ENCODE measurements at places on chromosomes 4 and X.

DNA sequence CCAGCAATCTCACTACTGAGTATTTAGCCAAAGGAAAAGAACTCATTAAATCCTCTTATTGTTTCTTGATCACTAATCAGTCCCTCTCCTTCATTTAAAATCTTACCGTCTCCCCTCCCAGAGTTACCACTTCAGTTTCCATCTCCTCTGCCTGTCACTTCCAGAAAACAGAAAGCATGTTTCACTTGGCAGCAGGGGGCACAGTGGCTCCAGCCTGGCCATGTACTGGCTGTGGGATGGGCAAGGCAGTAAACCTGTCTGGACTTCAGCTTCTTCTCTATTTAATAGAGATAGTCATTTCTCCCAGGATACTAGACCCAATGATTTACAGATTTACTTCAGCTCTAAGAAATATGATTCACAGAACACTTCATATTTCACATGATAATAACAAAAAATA lies 63.2 kb downstream of the CD40LG start:
- DNase-seq, result peak; percentile 35

GRCh38 chr4:186714006-186714675 lies 9.5 kb downstream of the FAT1 start:
- DNase-seq, result no peak

DNA sequence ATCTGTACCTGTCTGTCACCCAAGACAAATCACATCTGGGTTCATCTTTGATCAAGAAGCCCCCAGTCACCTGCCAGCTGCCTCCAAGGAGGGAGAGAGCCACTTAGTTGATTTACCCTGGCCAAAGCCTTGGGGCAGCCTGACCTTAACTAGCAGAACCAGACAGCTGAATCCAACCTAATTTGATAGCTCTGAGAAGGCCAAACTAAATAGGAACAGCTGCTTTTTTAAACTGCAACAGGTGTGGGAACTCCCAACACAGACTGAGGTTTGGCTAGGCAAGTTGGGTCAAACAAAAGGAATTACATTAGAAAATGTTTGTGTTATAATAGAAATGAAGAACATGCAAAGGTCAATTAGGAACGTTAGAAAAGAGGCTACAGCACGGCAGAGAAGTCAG lies 375.7 kb downstream of the NLGN4X start:
- no peak for DNase-seq

DNA sequence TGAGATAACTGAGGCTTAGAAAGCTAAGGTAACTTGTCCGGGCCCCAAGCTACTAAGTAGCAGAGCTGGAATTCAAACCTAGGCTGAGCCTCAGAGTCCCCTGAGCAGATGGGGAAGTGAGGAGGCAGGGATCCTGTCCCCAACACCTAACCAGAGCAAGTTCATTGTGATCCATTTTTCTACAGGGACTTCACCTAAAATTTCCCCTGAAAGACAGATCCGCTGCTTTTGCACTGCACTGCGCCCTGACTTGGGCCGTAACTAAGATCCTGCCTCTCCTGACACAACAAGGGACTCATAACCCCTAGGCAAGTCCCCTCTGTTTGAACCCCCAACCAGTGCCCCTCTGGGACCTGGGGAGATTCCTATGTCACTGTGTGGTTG lies 25.6 kb upstream of the MTM1 start:
- no peak for DNase-seq

DNA sequence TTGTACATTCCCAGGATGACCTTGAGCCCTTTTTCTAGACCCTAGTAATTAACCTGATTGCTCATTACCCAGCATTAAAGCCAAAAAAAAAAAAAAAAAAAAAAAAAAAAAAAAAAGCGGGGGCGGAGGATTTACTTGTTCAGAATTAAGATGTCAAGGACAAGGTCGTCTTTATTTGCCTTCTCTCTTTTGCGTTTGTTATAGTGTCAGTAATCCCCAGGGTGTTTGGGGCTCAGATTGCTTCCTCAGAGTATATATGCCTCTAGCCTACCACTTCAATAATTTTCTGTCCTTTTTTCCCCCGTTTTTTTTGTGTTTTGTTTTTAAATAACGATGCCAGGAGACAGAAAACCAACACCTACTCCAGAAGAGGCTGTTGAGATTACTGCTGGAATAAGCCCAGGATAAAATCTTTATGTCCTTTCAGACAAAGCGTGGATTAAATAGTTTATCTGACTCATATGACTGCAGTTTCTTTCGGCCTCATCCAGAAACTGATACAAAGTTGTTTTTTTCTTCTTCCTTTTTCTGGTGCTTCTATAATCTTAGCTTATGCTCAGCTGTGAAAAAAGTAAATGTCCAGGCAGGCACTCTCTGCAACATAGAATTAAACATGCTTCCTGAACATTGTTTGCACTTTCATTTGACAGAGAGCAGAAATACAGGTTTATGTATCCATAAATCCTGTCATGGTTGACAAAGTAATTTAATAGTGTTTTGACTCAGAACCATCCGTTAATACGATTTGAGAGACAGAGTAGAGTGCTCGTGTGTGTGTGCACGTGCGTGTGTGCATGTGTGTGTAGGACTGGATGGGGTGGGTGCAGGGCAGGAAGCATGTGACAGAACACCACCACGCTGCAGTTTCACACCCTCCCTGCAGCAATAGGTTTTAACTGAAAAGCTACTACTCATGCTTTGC lies 138.6 kb downstream of the AFF1 start:
- DNase-seq, result peak; percentile 73

DNA sequence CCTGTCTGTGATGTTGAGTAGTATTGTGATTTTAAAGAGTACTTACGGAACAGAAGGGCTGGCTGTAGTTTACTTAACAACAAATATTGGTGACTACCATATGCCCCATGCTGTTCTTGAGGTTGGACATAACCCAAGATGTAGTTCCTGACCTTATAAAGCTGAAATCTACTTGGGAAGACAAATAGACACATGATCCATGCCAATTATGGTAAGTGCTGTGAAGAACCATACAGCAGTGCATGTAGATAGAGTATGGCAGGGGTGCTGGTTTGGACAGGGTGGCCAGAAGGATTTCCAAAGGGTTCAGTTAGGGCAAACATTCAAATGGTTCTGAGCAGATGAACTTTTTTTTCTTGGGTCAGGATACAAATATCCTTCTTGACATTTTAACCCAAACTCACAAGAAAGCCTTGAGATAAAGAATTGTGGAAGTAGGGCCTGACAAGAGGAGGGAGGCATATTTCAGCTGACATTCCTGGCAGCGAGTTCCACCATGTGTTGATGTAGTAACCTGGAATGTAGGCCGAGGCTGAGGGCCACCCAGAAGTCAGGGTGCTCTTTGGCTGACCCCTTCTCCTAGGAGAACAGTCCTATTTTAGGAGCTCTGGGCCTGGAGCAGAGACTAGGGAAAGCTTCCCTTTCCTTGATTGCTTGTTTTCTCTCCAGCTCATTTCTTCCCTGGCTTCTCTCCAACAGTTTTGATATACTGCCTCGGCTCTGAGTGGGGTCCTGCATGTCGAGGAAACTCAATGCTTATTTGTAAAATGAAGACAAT lies 74.2 kb downstream of the FREM3 start:
- no peak for DNase-seq

DNA sequence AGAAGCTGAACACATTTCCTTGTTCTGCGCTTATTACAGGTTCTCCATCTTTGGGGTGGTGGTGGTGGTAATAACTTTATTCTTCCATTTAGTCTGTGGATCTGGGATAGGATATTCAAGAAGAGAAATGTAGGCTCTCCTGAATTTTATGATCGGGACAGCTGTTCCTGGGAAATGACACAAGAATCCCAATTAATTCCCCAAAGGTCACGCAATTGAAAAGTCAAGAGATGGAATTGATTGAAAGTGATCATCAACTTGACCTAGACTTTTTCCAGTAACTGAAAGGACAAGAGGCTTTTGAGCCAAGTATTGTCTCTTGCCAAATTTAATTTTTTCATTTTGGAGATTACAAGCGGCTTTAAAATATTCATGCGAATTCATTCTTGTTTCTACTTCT lies 98.7 kb upstream of the CBLL2 start:
- no peak for DNase-seq

DNA sequence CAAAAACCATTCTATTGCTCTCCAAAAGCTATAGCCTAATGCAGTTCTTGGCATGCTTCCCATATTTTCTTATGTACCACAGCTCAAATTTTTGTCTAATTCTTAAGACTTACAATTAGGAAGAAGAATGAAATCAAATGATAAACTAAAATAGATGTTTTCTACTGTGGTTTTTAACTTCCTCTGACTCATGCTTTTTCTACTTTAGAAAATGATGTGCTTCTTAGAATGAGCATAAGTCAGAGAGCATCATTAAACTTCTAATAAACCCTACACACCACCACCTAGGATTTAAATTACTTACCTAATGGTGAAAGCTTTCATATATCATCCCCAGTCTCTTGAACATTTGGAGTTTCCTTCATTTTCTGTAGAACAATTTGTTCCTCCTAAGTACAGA lies 217.0 kb upstream of the NDST3 start:
- DNase-seq, result no peak

Data from pons (tissue), 1 donor.